ENCODE measurements at places on chromosomes 1 and 21.
A peak's percentile ranks its signal among the peaks of the same experiment; 100 is the strongest.

DNA sequence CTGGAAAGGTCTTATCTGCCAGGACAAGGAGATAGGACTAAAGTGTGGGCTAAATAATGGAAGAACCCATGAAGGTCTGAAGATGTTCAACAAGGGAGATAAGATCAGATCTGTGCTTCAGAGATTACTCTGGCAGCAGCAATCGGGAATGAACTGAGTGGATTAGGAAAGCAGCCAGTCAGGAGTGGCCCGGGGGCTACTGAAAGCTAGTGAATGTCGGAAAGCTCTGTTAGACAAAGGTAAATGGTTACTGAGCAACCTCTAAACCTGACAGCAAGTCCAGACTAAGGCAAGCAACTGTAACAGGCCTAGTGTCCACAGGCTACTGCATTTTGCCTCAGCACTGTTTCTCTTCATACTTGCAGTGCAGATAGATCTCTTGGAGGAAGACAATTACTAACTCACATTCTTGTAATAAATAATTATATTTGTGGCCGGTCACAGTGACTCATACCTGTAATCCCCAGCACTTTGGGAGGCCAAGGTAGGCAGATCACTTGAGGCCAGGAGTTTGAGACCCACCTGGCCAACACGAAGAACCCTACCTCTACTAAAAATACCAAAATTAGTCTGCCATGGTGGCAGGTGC lies 12.5 kb downstream of the IQGAP3 start:
- DNase-seq = no peak

- DNase-seq = no peak
Observed at GRCh38 chr1:22761821-22762220, 51.2 kb downstream of the EPHB2 start.

GRCh38 chr1:218488531-218488930 lies 143.4 kb downstream of the TGFB2 start:
- DNase-seq = no peak

GRCh38 chr21:45856442-45856841 lies 125.1 kb upstream of the COL6A1 start:
- DNase-seq = no peak

GRCh38 chr1:20227704-20228103 lies 41.4 kb upstream of the PLA2G2C start:
- DNase-seq = no peak

- DNase-seq = no peak
Observed at GRCh38 chr21:30818837-30819610, 6.0 kb upstream of the KRTAP8-1 start.

- peak; percentile 44 for DNase-seq
Observed at GRCh38 chr1:218383051-218383450, 37.9 kb downstream of the TGFB2 start.

- DNase-seq = no peak
Observed at GRCh38 chr1:88980870-88981269, 11.6 kb downstream of the KYAT3 start.

DNA sequence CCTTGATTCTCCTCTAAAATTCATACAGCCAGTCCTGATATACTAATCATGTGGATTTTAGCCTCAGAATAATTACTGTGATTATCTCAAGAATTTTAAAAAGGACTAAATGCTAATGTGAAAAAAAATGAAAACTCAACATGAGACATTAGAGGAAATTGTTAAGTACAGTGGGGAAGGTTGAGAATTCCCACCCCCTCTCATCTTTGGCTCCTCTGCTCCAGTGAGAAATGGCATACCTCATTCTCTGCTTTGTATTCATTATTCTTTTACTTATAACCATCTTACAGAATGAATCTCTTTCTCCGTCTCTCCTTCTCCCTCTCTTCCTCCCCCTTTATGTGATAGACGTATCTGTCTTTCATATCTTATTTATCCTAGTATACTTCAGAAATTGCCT lies 70.9 kb downstream of the DIRAS3 start:
- DNase-seq = no peak

DNA sequence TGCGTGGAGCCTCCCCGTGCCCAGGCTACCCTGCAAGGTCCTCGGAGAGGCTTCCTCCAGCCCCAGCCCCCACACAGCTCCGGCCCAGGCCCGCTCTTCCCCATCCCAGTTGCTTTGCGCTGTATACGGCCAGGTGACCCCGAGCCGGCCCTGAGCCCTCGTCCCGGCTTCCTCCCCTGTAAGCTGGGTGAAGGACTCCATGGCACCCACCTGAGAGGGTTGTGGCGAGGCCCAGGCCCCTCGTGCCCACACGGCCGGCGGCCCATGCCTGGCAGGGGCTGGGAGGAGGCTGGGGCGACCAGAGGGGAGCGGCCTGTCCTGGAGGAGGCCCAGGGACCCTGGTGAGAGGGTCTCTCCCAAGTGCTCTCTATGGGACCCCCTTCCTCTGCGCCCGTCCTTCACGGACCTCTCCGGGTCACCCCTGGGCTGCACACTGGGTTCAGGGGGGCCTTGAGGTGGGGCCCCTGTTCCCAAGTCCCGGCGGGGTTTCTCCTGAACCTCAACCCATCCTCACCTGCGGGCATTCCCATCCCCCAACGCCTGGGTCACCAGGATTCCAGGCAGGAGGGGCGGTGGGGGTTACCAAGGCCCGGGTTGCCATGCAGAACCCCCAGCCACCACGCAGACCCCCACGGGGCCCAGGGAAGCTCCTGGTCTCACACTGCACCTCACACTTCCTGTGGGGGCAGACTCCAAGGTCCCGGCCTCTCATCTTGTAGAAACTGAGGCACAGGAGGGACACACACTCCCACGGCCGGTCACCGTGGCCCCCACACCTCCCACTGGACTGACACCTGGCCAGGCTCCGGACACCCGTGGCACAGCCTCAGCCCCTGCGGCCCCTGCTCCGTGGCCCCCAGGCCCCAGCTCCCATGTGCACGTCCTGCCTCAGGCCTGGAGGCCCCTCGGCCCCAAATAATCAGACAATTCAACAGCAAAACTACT lies 25.2 kb downstream of the COL6A1 start:
- DNase-seq = no peak

DNA sequence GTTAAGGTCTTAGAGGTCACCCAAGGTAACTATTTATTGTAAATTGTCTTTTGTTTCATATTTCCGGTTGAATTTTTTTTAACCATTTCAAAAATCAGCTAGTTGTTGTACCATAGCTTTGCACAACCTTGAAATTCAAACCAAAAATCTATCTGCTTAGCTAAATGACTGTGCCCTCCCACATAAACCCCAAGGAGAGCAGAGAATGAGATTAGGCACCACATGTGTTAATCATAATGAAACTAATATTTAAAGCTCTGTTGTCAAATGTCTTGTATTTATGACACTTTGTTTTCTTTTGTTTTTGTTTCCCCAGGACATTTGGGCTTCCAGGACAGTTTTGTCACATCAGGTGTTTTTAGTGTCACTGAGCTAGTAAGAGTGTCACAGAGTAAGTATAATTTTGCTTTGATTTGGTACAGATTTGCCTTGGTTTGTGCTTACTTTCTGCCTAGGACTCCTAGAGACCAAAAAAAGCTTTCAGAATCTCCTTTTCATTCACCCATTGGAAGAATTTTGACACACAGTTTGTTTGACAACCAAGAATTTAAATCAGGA lies 249.9 kb downstream of the NFIA start:
- DNase-seq = no peak

DNA sequence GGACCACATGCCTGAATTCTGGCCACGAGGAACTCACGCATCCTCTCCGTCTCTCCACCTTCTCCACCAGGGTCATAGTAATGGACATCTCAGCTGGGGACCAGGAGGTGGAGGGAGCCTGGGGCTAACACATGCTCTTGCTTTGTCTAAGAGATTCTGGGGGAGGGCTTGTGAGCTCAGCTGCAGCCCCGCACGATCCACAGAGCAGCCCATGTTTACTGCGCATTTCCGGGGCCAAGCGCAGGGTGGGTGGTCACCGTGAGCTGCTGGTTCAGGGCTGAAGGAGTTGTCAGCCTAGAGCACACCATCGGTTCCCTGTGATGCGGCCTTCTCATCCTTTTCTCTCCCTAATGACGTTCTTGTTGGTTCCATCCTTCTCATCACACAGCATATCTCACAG lies 7.5 kb upstream of the TFF2 start:
- no peak for DNase-seq

GRCh38 chr1:91546876-91547275 lies 46.2 kb downstream of the CDC7 start:
- no peak for DNase-seq

GRCh38 chr1:59638231-59638711 lies 176.5 kb upstream of the HOOK1 start:
- peak; percentile 96 for DNase-seq

- no peak for DNase-seq
Observed at GRCh38 chr1:241677201-241677600, 25.1 kb downstream of the WDR64 start.

GRCh38 chr1:25541889-25542658 lies 1.3 kb upstream of the LDLRAP1 start:
- DNase-seq = no peak

- DNase-seq = peak; percentile 65
Observed at GRCh38 chr1:219555031-219555692, 57.7 kb downstream of the ZC3H11B start.

- no peak for DNase-seq
Observed at GRCh38 chr1:95832370-95832769, 598.4 kb downstream of the RWDD3 start.

DNA sequence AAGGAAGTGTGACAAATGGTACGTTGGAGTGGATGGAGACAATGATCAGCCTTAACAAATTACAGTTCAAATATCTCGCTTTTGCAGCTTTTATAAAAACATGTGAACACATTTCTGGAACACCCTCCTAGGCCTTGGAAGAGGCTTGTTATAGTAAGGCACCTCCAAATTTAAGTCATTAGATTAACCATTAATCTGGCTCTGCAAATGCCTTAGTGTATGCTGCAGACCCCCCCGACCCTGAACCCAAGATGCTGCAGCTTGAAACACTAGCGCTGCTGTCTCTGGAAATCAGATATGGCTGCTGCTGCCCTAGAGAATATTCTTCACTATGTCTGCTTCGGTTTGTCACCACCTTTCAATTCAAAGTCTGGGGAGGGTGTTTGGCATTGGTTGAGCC lies 196.4 kb downstream of the MIS18A start:
- no peak for DNase-seq

DNA sequence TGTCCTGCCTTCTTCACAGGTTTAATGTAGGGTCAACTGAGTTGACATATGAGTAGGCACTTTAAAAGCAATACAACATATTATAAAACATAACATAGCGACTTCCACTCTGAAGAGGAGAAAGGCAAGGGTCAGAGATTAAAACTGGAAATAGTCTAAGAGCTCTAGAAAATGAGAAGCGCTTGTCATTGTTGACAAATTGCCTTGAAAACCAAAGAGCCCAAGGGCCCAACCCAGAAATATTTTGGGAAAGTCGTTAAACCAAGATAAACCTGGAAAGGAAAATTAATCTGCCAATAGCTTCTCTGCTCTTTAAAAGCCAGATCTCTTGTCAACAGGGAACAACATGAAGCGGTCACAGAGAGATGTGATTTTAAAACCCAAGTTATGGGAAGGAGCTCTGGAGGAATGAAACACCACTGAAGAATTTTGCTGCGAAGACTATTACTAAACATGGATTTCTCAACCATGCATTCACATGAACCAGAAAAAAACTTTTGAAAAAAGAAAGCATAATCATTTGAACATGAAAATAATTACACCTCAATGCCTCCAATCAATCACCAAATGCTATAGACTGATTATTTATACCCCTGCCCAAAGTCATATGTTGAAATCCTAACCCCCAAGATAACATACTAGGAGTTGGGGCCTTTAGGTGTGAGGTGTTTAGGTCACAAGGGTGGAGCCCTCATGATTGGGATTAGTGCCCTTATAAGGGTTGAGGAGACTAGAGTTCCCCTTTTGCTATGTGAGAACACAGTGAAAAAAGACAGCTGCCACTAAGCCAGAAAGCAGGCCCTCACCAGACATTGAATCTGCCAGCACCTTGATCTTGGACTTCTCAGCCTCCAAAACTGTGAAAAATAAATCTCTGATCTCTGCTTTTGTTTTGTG lies 33.0 kb upstream of the MTF1 start:
- DNase-seq = peak; percentile 53

DNA sequence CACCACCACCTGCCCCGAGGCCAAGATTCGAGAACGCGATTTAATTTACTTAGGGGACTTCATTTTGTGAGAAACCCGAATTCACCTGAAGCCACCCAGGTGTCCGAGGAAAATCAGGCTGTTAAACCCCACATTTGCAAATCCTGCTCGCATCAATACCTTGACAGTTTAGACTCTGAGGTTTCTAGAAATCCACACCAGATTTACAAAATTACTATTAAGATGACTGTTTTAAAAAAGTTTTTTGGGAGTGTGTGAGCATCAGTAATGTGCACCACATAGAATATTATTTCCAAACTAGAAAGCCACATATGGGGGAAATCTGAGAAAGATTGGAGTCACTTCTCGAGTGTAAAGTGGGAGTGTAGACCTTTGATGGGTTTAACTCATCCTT lies 685 bp downstream of the RIMKLA start:
- DNase-seq = no peak

GRCh38 chr1:22452481-22452957 lies 868 bp downstream of the ZBTB40 start:
- DNase-seq = peak; percentile 70

DNA sequence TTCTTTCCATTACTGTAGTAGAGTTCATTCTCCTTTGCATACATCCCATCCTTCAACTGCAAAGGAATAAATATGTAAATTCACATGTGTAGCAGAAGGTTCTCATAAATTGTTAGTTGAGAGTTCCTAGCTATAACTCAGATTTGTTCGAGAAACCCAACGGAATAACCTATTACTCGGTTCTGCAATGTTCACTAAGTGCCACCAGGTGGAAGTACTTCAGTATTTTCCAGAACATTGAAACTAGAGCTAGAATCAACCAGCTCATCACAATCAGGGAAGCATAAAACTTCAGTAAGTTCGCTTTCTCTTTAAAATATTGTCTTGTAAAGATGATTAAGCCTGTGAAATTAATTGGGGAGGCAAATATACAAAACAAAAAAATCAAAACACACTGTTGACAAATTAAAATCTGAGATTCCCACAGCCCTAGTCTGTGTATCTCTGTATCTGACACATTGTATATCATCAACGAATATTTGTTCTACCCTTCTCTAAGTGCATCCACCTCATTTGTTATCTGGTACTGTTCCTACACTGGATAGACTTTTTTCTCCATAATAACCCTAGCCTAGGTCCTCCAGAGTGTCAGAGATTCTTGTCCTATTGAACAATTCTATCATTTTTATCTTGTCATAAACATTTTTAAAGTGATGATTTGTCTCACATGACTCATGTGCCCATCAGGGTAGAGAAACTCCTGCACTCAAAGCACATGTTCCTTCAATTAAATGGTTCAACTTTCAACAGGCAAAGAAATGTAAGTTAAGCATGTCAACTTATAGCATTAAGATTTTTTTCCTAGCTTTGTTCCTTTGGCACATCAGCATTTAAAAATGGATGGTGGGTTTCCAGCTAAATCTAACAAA lies 31.9 kb downstream of the MROH9 start:
- DNase-seq = peak; percentile 56

GRCh38 chr1:206923009-206923960 lies 1.5 kb upstream of the FCMR start:
- DNase-seq = no peak
